ENCODE measurements at places on chromosomes 3 and 15. TPM values are rescaled to one million over a fixed set of nuclear protein-coding genes. Genes with fewer than 3 reads are reported as not detected.

The HCN4 gene
- total RNA-seq: not detected

The RAD51 gene
- 1.1 TPM for total RNA-seq

The ALS2CL gene
- 3.7 TPM for total RNA-seq

The ADCY5 gene
- total RNA-seq: under 0.01 TPM

The LRRK1 gene
- 5.6 TPM for total RNA-seq

The RHOV gene
- total RNA-seq: not detected

The C3orf85 gene
- not detected for total RNA-seq

The CYP19A1 gene
- total RNA-seq: 0.19 TPM

The FBXL2 gene
- total RNA-seq: 10.0 TPM

The CCR8 gene
- not detected for total RNA-seq

The CPNE4 gene
- not detected for total RNA-seq

The P2RY13 gene
- total RNA-seq: not detected

The FANCD2OS gene
- total RNA-seq: not detected

The VGLL4 gene
- total RNA-seq: 66.2 TPM

The ITPKA gene
- 0.28 TPM for total RNA-seq

The C3orf22 gene
- not detected for total RNA-seq

The MYRIP gene
- under 0.01 TPM for total RNA-seq

The SLC28A2 gene
- not detected for total RNA-seq

The VIPR1 gene
- total RNA-seq: 7.7 TPM

The GPR27 gene
- 0.28 TPM for total RNA-seq

The SLC49A4 gene
- 23.1 TPM for total RNA-seq

The FES gene
- total RNA-seq: 15.7 TPM

The WDR76 gene
- total RNA-seq: 26.1 TPM

The CHRM5 gene
- total RNA-seq: not detected

The SEMA5B gene
- total RNA-seq: under 0.01 TPM

The PEX11A gene
- total RNA-seq: 2.9 TPM

The KNL1 gene
- total RNA-seq: 2.5 TPM

The THSD4 gene
- total RNA-seq: 42.6 TPM

The FURIN gene
- 39.5 TPM for total RNA-seq

The GABRR3 gene
- total RNA-seq: not detected

The HCLS1 gene
- 1.7 TPM for total RNA-seq

The ROBO2 gene
- under 0.01 TPM for total RNA-seq

The CYP1A1 gene
- total RNA-seq: 0.19 TPM

The CHRFAM7A gene
- 0.19 TPM for total RNA-seq

The GOLGA6B gene
- total RNA-seq: not detected

The THAP10 gene
- 3.4 TPM for total RNA-seq

The FRMD4B gene
- 0.85 TPM for total RNA-seq

The GRK7 gene
- not detected for total RNA-seq

The TP63 gene
- 0.28 TPM for total RNA-seq

The SLC2A2 gene
- total RNA-seq: not detected

The TEX55 gene
- total RNA-seq: not detected

The NANOGP8 gene
- total RNA-seq: not detected

The OIP5 gene
- 2.3 TPM for total RNA-seq

The SPATA12 gene
- not detected for total RNA-seq

The AGTR1 gene
- total RNA-seq: 2.3 TPM

The IMPG2 gene
- total RNA-seq: under 0.01 TPM

The LXN gene
- total RNA-seq: 135 TPM

The FOXB1 gene
- not detected for total RNA-seq

The HACD2 gene
- 33.4 TPM for total RNA-seq

The A4GNT gene
- total RNA-seq: not detected

The STRIT1 gene
- total RNA-seq: not detected

The CSTA gene
- 0.58 TPM for total RNA-seq

The ECE2 gene
- not detected for total RNA-seq

The CCDC80 gene
- 526 TPM for total RNA-seq

The SERPINI1 gene
- total RNA-seq: 2.9 TPM

Data from regular cardiac myocyte (primary cell).